ENCODE measurements at places on chromosomes 2 and 18. TPM values are rescaled to one million over a fixed set of nuclear protein-coding genes. Genes with fewer than 3 reads are reported as not detected.

The LRRTM1 gene
- total RNA-seq = 0.37 TPM

The ZNF521 gene
- total RNA-seq = 1.6 TPM

The ALLC gene
- total RNA-seq = not detected

The IL1F10 gene
- not detected for total RNA-seq

The CRYBA2 gene
- total RNA-seq = not detected

The SULT1C4 gene
- 2.9 TPM for total RNA-seq

The HOXD12 gene
- not detected for total RNA-seq

The CXCR2 gene
- not detected for total RNA-seq

DNA sequence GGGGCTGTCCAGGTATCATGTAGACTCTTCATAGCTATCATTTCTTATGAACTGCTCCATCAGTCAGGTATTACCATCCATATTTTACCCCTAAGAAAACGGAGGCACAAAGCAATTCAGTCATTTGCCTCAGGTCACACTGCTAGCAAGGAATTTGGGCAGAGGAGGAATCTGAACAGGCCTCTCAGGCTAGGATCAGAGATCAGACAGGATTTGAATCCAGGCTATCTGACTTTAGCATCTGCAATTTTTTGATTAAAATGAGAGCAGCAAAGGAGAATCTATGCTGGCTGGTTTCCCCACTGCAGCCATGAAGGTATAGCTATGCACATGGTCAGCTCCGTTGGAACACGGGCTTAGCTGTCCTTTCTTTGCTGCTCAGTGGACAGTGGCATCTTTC lies 60.1 kb downstream of the TACR1 start:
- no peak for DNase-seq

GRCh38 chr2:157185476-157186227 lies 71.9 kb upstream of the GALNT5 start:
- DNase-seq = no peak

- DNase-seq = no peak
These were observed 14.2 kb downstream of the CAVIN2 start for GRCh38 chr2:191832668-191833067.

DNA sequence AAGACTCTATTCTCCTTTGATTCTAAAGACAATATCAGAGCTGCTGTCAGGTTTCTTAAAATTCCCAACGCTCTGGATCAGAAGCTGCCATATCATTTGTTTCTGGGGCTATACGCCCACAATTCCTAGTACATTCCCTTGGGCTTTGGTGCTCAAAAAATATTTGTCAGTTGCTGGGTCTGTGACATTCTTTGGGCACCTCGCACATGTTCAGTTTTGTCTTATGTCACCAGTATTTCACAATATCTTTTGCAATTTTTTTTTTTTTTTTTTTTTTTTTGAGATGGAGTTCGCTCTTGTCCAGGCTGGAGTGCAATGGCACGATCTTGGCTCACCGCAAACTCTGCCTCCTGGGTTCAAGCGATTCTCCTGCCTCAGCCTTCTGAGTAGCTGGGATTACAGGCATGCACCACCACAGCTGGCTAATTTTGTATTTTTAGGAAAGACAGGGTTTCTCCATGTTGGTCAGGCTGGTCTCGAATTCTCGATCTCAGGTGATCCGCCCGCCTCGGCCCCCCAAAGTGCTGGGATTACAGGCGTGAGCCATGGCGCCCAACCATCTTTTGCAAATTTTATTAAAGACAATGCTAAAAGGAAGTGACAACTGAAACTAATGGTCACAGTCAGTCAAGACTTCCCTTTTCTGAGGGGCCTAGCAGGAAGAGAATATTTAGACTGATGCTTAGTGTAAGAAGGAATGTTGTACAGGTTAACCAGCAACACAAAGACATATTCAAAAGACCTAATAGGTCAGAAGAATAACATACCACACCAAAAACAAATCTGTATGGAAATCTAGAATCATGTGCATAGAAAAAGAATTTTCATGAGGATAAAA lies 6.8 kb downstream of the ZNF397 start:
- no peak for DNase-seq

DNA sequence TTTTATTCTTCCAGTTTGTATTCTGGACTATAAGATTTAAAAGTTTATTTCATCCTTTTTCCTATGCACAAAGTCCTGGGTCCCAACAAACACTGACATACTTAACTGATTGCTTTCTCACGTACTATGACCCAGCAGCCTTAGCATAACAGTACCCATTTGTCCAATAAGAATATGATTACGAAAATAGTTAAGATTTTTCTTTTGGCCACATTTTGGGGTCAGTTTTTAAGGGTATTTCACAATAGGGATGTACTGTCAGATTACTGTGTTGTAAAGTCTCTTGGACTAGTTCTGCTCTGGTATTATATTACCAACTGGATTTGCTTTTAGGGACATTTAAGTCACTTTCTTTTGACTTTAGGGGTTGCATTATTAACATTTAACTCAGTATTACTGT lies 46.1 kb downstream of the TTC39C start:
- DNase-seq = no peak

DNA sequence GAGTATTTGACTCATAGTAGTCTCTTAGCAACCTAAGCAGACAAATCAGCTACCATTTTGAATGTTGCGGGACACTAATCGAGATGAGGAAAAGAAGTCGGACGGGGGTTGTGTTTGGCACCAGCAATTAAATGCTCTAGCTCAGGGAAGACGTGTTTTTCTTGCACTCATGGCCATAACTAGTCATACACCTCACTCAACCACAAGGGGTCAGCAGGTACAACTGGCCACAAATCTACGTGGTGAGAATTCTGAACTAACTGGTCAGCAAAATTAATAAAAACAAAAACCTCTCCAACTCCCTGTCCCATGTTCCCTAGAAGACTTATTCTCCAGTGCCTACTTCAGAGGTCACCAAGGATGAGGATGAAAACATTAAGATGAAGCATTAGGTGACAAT lies 1467.8 kb downstream of the DPP10 start:
- peak; percentile 19 for DNase-seq

DNA sequence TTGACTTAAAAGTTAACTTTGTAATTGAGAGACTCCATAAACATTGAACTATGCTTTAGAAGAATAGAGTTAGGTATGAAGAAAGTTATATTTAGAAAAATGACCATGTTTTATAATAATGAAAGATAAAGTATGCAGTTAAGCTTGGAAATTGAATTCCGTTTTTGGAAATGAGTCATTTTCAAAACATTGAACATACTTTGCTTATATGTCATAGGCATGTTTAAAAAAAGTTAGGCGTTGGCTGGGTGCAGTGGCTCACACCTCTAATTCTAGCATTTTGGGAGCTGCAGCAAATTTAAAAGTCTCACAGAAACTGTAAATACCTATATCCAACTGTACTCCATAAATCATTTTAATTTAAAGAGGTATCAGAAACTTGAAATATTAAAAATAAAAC lies 607.4 kb downstream of the CBLN2 start:
- DNase-seq = no peak

DNA sequence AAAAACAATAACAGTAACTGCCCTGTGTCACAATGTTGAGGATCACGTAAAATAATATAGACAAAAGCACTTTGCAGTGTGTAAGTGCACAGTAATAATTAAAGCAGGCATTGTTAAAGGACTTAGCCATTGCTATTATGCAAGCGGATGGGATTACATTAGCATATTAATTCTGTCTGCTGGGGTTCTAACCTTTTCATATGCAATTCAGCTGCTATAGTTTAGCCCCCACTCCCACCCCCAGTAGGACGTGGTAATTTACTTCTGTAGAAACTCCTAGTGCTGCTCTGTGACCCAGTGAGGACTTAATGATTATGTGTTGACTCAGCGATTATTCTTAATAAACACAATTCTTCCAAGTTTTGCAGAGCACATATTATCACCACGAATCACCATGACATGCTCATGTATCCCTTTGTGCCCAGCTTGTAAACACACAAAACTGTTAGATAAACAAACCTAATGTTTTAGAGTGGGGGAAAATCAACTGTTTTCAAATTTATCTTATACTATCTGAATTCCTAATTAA lies 5.1 kb upstream of the ADAM23 start:
- no peak for DNase-seq

Measured in H7 (cell line).